AG08395 (cell line): ENCODE measurements at places on chromosomes 3 and 15.

DNA sequence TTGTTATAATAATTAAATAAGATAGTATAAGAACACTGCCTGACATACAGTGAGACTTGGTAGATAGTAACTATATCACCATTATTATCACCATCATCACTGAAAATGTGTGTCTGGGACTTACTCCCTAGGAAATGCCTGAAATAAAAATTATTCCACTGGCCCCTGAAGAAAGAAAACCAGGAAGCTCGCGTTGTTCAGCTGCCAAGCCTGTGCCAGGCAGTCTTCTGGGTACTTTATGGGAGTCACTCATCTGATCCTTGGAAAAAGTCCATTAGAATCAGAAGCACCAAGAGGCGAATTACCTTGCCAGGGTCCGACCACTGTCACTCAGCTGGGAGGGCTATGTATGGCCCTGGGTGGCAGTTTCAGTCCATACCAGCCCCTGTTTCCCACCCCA lies 220.3 kb upstream of the TPM1 start:
- no peak for DNase-seq

DNA sequence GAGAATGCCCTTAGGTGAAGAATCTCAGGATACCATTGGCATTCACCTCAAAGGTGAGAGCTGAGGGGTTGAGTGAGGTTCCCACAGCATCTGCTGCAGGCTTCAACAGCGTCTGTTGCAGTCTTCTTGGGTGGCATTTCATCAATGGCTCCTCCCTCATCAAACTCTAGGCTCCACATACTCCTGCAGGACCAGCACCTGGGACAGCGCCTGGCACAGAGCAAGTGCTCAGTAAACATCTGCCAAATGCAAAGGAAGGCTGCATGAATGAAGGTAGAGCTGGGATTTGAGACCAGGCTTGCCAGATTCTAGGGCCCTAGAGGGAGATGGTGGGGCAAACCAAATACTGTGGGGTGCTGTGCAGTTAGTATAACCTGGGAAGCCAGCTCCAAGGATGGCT lies 9.6 kb downstream of the TRH start:
- DNase-seq, result no peak

DNA sequence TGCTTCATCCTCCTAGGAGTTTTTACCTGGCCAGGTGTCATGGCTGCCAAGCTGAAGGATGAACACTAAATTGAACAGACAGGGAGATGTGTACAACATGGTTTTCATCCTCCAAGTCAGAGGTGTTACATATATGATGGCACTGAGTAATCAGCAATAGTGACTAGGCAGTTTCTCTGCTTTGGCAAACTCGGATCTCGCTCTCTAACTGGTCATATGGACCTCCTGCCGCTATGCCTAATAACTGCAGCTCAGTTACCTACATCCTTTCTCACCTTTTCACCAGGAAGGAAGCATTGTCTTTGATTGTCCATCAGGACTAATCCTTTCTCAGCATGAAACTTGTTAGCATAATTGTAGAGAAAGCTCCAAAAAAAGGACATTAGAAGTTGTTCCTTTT lies 175.9 kb upstream of the PLSCR5 start:
- no peak for DNase-seq

DNA sequence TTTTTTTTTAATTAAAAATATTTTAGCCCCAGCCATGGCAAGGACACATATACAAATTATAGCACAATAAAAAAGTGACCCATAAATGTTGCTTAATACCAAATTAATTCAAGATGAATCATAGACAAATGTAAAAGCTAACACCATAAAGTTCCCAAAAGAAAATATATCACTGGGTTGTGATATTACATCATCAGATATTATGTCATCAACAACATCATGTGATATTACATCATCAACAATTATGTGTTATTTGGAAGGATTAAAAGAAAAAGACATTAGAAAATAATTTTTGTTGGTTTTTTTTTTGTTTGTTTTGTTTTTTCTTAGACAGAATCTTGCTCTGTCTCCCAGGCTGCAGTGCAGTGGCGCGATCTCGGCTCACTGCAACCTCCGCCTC lies 34.5 kb upstream of the ABHD10 start:
- no peak for DNase-seq

- DNase-seq, result no peak
Measured at GRCh38 chr15:90960298-90961091, 5.8 kb downstream of the RCCD1 start.

DNA sequence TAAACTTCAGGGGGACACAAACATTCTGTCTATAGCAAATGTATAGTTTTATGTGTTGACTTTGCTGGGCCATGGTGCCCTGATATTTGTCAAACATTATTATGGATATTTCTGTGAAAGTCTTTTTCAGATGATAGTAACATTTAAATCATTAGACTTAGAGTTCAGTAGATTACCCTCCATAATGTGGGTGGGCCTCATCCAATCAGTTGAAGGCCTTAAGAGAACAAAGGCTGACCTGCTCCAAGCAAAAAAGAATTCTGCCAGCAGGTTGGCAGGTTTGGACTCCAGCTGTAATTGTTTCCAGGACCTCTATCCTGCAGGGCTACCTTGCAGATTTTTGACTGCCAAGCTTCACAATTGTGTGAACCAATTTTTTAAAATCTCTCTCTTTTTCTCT lies 1250.9 kb downstream of the ROBO1 start:
- no peak for DNase-seq
